HFFc6 (cell line): ENCODE measurements at places on chromosomes 1 and 21. TPM values are rescaled to one million over a fixed set of nuclear protein-coding genes. Genes with fewer than 3 reads are reported as not detected.
A peak's percentile ranks its signal among the peaks of the same experiment; 100 is the strongest.

- DNase-seq: no peak
- H3K36me3 ChIP-seq: no peaks in the 10 kb centered on the region
- peaks cover 35% of the 10 kb centered on the region for H3K27me3 ChIP-seq
- no peak overlapping the region for H3K27ac ChIP-seq
Observed at GRCh38 chr1:31523012-31523411, 53.3 kb upstream of the TINAGL1 start.

DNA sequence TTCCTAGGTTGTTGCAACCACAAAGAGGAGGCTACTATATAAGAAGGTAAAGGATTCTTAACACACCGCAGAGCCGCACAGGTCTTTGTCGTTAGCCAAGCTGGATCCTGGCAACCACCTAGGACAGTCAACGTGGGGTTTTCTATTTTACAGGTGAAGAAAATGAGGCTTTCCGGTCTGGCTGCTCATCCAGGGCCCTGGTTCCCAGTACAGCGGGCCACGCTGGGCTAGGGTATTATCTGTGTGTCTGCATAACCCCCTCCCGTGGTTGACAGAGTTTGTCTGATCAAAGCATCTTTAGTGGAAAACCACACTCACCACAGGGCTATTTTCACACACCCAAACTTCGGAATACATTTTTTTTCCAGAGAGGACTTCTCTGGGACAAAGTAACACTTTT is 39.0 kb upstream of the PDE9A start:
- 0 out of 2 replicates have a peak, but pooled peaks cover 13% of the 10 kb centered on the region for H3K36me3 ChIP-seq
- DNase-seq: no peak
- H3K4me3 ChIP-seq: no peak overlapping the region
- H3K27me3 ChIP-seq: peaks cover 2% of the 10 kb centered on the region
- H3K4me1 ChIP-seq: no peaks in the 10 kb centered on the region
- H3K27ac ChIP-seq: no peak overlapping the region

DNA sequence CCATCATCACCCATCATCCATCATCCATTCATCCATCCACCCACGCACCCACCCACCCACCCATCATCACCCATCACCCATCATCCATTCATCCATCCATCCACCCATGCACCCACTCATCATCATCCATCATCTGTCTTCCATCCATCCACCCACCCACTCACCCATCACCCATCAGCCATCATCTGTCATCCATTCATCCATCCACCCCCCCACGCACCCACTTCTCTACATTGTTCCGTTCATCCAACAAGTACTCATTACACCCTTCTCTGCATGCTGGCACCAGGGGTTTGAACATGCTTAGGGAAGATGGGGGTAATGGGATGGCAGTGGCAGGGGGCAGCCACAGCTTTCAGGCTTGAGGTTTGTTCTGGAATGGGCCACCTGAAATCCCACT is 82.1 kb downstream of the ADARB1 start:
- no peak overlapping the region for H3K27ac ChIP-seq
- no peak for DNase-seq
- peaks cover 26% of the 10 kb centered on the region for H3K4me1 ChIP-seq
- H3K27me3 ChIP-seq: peaks cover 22% of the 10 kb centered on the region
- no peak overlapping the region for H3K4me3 ChIP-seq
- no peaks in the 10 kb centered on the region for H3K36me3 ChIP-seq

GRCh38 chr21:14488672-14489204 is 57.4 kb downstream of the SAMSN1 start:
- H3K4me1 ChIP-seq: no peaks in the 10 kb centered on the region
- 0 out of 2 replicates have a peak, but pooled peaks cover under 1% of the 10 kb centered on the region for H3K36me3 ChIP-seq
- H3K27ac ChIP-seq: no peak overlapping the region
- no peak overlapping the region for H3K4me3 ChIP-seq
- no peak for DNase-seq

GRCh38 chr1:219537223-219537631 is 75.7 kb downstream of the ZC3H11B start:
- peaks cover 3% of the 10 kb centered on the region; the same call in 1 of the 2 replicates for H3K27me3 ChIP-seq
- no peaks in the 10 kb centered on the region for H3K36me3 ChIP-seq
- H3K4me1 ChIP-seq: no peaks in the 10 kb centered on the region
- H3K4me3 ChIP-seq: no peak overlapping the region

- peaks cover 5% of the 10 kb centered on the region; the same call in 1 of the 2 replicates for H3K27me3 ChIP-seq
- no peak for DNase-seq
- H3K36me3 ChIP-seq: no peaks in the 10 kb centered on the region
- peaks cover 10% of the 10 kb centered on the region; the same call in 1 of the 2 replicates for H3K4me1 ChIP-seq
Observed at GRCh38 chr1:173530795-173531693, 53.9 kb downstream of the PRDX6 start.

GRCh38 chr21:36246080-36246631 is 73.8 kb upstream of the MORC3 start:
- no peaks in the 10 kb centered on the region; the same call in 1 of the 2 replicates for H3K27me3 ChIP-seq
- H3K36me3 ChIP-seq: peaks cover 21% of the 10 kb centered on the region
- H3K4me3 ChIP-seq: no peak overlapping the region
- H3K4me1 ChIP-seq: peaks cover 15% of the 10 kb centered on the region

- peaks cover 6% of the 10 kb centered on the region for H3K4me1 ChIP-seq
- no peak for DNase-seq
- H3K27ac ChIP-seq: no peak overlapping the region
- H3K27me3 ChIP-seq: peaks cover 53% of the 10 kb centered on the region
- H3K36me3 ChIP-seq: peaks cover 12% of the 10 kb centered on the region
Observed at GRCh38 chr1:229431284-229432115, 2.4 kb downstream of the ACTA1 start.

- H3K27ac ChIP-seq: no peak overlapping the region
- H3K4me1 ChIP-seq: peaks cover 39% of the 10 kb centered on the region
- H3K36me3 ChIP-seq: no peaks in the 10 kb centered on the region
- peaks cover 3% of the 10 kb centered on the region; the same call in 1 of the 2 replicates for H3K27me3 ChIP-seq
Observed at GRCh38 chr1:29690156-29690555, 453.8 kb downstream of the PTPRU start.

DNA sequence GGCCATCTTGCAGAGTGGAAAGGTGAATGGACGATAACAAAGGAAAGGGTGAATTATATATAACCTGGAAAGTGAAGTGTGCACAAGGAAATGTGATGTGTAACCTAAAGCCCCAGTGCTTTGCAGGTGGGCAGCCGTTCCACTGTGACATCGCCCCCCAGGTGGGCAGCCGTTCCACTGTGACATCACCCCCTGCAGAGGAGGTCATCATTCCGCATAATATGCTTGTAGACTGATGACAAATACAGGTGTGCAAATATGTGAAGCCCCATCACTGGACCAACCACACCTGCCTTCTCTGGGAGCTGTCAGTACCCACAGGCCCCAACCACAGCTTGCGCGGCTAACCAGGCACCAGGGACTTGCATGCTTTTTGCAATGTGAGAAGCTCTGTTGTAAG is 4.7 kb upstream of the ZNF496 start:
- peaks cover 21% of the 10 kb centered on the region for H3K36me3 ChIP-seq
- H3K27ac ChIP-seq: no peak overlapping the region
- H3K27me3 ChIP-seq: no peaks in the 10 kb centered on the region
- H3K4me3 ChIP-seq: no peak overlapping the region
- H3K4me1 ChIP-seq: peaks cover 63% of the 10 kb centered on the region
- no peak for DNase-seq

- peaks cover 2% of the 10 kb centered on the region; the same call in 1 of the 2 replicates for H3K27me3 ChIP-seq
- peaks cover 48% of the 10 kb centered on the region for H3K36me3 ChIP-seq
- peaks cover 64% of the 10 kb centered on the region for H3K4me1 ChIP-seq
- peak within 1 kb of the TSS; percentile 94 for H3K4me3 ChIP-seq
- peak; percentile 67 for DNase-seq
Observed at GRCh38 chr1:77888081-77888780, at the start of gene NEXN. Gene NEXN (plus strand): TSS chr1:77888624. CDS start chr1:77916107, 27,483 bp downstream.

DNA sequence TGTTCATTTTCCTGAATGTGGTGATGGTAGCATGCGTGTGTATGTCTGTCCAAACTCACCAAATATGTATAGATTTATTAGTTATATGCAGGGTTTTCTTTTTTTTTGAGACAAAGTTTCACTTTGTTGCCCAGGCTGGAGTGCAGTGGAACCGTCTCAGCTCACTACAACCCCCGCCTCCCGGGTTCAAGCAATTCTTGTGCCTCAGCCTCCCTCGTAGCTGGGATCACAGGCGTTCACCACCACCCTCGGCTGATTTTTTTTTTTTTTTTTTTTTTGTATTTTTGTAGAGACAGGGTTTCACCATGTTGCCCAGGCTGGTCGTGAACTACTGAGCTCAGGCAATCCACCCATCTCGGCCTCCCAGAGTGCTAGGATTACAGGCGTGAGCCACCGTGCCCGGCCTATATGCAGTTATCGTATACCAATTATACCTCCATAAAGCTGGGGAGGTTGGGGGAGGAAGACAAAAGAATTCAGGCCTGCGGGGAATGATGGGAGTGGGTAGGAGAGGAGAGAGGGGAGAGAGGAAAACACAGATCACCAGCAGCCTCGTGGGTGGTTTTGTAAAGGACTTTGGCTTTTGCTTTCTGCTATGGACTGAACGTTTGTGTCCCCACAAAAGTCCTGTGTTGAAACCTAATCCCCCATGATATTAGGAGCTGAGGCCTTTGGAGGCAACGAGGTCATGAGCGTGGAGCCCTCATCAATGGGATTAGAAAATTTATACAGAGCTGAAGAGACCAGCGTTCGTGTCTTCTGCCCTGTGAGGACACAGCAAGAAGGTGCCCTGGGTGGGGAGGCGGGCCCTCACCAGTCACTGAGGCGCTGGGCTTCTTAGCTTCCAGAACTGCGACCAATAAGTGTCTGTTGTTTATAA is 4.4 kb upstream of the HNRNPU start:
- H3K36me3 ChIP-seq: peaks cover 4% of the 10 kb centered on the region
- peaks cover 7% of the 10 kb centered on the region for H3K27me3 ChIP-seq
- H3K4me3 ChIP-seq: no peak overlapping the region
- peaks cover 15% of the 10 kb centered on the region for H3K4me1 ChIP-seq
- no peak overlapping the region for H3K27ac ChIP-seq

DNA sequence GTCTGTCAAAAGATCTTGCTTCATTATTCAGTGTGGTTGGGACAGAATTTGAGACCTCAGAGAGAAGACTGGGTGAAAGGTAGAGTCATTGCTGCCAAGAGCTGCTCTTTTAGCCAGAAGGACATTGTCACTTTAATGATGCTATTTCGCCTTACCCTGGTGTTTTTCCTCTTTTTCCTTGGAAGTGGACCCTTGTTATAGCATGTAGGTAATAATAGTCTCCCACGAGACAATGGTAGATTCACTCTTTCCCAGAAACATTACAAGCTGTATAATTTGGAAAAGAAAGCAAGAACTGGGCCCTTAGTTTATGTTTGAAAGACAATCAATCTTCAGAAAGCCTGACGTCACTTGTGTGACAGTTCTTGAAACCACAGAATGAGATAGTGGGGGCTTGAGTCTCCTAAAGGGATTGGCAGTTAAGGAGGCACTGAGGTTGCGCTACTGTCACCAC is 3.8 kb downstream of the SERTAD4 start:
- H3K36me3 ChIP-seq: peaks cover 20% of the 10 kb centered on the region
- no peak overlapping the region for H3K27ac ChIP-seq
- H3K4me1 ChIP-seq: peaks cover 65% of the 10 kb centered on the region
- peaks cover 6% of the 10 kb centered on the region for H3K27me3 ChIP-seq
- no peak overlapping the region for H3K4me3 ChIP-seq

DNA sequence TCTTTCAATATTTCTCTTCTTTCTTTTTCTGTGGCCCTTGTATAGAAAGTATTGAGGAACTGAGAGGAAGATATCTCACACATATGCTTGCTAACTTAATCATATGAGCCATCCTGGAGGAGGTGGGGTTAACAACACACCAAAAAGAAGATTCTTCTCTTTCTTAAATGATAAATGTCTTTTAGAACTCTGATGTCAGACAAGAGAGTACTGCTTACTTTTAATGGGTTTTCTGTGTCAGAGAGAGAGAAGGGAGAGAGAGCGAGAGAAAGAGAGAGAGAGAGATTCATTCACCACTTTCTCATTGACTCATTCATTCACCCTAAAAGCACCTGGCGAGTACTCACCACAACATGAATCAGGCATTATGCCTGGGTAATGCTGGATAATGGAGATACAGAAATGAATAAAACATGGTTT is 250.3 kb upstream of the SGIP1 start:
- no peaks in the 10 kb centered on the region; the same call in 1 of the 2 replicates for H3K27me3 ChIP-seq
- peak overlapping the region; percentile 17; the same call in 1 of the 2 replicates for H3K4me3 ChIP-seq
- peak overlapping the region; percentile 79 for H3K27ac ChIP-seq
- peak; percentile 63 for DNase-seq
- peaks cover 4% of the 10 kb centered on the region; the same call in 1 of the 2 replicates for H3K36me3 ChIP-seq
- peaks cover 38% of the 10 kb centered on the region for H3K4me1 ChIP-seq

GRCh38 chr21:37592496-37592895 is 225.9 kb downstream of the DYRK1A start:
- no peak for DNase-seq
- no peaks in the 10 kb centered on the region for H3K36me3 ChIP-seq
- H3K4me3 ChIP-seq: no peak overlapping the region

GRCh38 chr1:155174324-155175280 is 953 bp downstream of the TRIM46 start:
- H3K27me3 ChIP-seq: peaks cover 2% of the 10 kb centered on the region; the same call in 1 of the 2 replicates
- H3K27ac ChIP-seq: peak overlapping the region; percentile 97
- peaks cover 34% of the 10 kb centered on the region for H3K4me1 ChIP-seq
- H3K4me3 ChIP-seq: peak overlapping the region; percentile 93
- H3K36me3 ChIP-seq: peaks cover 13% of the 10 kb centered on the region

GRCh38 chr1:14842891-14843290 is 244.4 kb downstream of the KAZN start:
- H3K27ac ChIP-seq: no peak overlapping the region
- peaks cover 2% of the 10 kb centered on the region; the same call in 1 of the 2 replicates for H3K27me3 ChIP-seq
- H3K4me3 ChIP-seq: no peak overlapping the region

DNA sequence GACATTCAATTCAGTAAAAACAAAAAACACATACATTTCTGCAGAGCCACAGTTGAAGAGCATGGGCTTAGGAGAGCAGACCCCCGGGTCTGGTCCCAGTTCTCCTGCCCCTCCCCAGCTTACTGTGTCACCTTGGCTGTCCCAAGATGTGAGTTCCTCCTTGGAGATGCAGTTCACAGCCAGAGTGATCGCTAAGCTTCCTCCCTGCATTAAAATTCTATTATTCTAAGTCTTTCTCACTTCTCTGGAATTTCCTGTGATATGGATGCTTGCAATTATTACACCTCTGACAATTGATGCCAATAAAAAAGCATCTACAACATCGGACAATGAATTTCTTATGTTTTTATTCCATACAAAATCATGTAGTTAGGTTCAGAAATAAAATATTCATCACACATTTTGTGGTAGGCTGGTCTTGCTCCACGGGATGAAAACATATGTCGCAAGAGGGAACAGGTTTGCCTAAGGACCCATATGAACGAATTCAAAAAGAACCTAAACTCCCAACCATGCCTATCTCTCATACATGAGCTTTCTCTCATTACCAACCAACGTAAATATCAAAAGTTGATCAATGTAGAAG is 328.5 kb upstream of the RUNX1 start:
- no peak overlapping the region; the same call in 1 of the 2 replicates for H3K27ac ChIP-seq
- no peak for DNase-seq
- H3K4me1 ChIP-seq: peaks cover 57% of the 10 kb centered on the region
- peak overlapping the region; percentile 34; the same call in 1 of the 2 replicates for H3K4me3 ChIP-seq
- no peaks in the 10 kb centered on the region for H3K27me3 ChIP-seq
- H3K36me3 ChIP-seq: no peaks in the 10 kb centered on the region

- DNase-seq: no peak
- no peak overlapping the region for H3K27ac ChIP-seq
- no peaks in the 10 kb centered on the region; the same call in 1 of the 2 replicates for H3K27me3 ChIP-seq
- no peaks in the 10 kb centered on the region for H3K36me3 ChIP-seq
Observed at GRCh38 chr1:153794624-153795329, 19.6 kb downstream of the SLC27A3 start.

GRCh38 chr21:15966231-15966630 is 236.4 kb downstream of the USP25 start:
- no peak overlapping the region for H3K27ac ChIP-seq
- DNase-seq: no peak
- no peaks in the 10 kb centered on the region; the same call in 1 of the 2 replicates for H3K27me3 ChIP-seq
- peaks cover 18% of the 10 kb centered on the region for H3K4me1 ChIP-seq
- H3K4me3 ChIP-seq: no peak overlapping the region
- no peaks in the 10 kb centered on the region for H3K36me3 ChIP-seq

Gene ERI3
- 55.7 to 63.5 TPM (median 62.7 TPM) in 3 replicates for total RNA-seq

Gene ZNF684
- 2.7 and 3.7 TPM in 2 replicates for total RNA-seq

Gene OR6K6
- total RNA-seq: not detected in 3 replicates

Gene ATP6V1G3
- 0.84 to 0.96 TPM (median 0.95 TPM) in 3 replicates for total RNA-seq

Gene SLC1A7
- 0.15 TPM in 1 of 3 replicates, not detected in the others for total RNA-seq

Gene CACYBP
- 101 to 157 TPM (median 139 TPM) in 3 replicates for total RNA-seq

Gene LYPD8
- total RNA-seq: 0.37 TPM in 2 of 3 replicates, not detected in the other

Gene SPRR4
- total RNA-seq: not detected in 3 replicates

Gene CTH
- total RNA-seq: 2.4 to 3.8 TPM (median 3.4 TPM) in 3 replicates
